ENCODE measurements at places on chromosomes 1 and 21.

DNA sequence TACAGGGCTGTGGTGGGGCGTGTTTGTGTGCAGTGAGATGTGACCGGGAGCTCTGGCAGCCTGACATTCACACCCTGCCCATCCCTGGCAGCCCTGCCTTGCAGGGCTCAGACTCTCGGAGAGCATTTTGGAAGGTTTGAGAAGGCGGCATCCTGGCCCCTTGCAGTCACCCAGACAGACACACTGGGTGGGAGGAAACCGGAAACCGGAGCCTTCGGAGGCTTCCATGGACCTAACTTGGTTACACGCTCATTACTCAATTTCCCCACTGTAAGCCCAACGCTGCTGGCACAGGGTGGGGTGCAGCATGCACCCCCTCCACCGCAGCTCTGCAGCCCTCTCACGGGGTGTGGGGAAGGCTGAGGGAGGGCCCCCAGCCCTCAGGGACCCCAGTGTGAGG lies 22.2 kb upstream of the RSPO1 start:
- DNase-seq, result no peak

- DNase-seq, result no peak
These were observed 350.8 kb upstream of the KAZN start for GRCh38 chr1:14247666-14248065.

DNA sequence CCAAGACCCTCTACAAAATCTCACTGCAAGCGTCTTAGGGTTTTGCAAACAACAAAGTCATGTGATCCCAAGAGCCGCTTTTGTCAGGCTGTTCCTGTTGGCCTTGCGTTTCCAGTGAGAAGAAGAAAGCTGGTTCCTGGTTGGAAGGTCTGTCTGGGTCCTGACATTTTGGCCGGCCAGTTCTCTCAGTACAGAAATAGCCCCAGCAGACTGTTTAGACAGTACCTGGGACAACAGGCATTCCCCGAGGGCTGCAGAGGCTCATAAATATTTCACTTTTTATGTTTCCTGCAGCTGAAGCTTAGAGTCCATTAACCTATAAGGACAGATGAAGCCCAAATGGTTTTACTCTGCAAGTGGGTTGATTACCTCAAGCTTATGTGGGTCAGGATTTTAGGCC lies 8.6 kb downstream of the GPR137B start:
- no peak for DNase-seq

GRCh38 chr1:1183833-1184775 lies 10.4 kb downstream of the TTLL10 start:
- no peak for DNase-seq

GRCh38 chr1:167013108-167013929 lies 24.2 kb downstream of the MAEL start:
- no peak for DNase-seq

GRCh38 chr1:234611847-234612351 lies 1.9 kb upstream of the IRF2BP2 start:
- peak; percentile 58 for DNase-seq

GRCh38 chr1:41812051-41812450 lies 106.7 kb downstream of the HIVEP3 start:
- peak; percentile 80 for DNase-seq

GRCh38 chr1:40224040-40224439 lies 23.7 kb upstream of the TMCO2 start:
- no peak for DNase-seq

DNA sequence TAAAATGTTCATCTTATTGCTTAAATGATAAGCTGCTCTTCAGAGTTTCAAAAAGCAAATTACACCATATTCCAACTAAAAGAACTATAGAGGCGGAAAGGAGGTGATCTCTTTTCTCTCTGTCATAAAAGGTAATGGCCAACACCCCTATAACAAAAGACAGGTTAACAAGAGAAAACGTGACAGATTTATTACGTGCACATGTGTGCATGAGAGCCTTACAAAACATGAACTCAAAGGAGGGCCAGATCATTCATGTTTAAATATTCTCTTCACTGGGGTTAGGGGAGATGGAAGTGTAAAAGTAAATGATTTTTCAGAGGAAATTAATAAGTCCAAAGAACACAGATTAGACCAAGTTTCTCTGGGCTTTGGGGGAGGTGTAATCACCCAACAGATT lies 26.5 kb upstream of the FMO2 start:
- no peak for DNase-seq

DNA sequence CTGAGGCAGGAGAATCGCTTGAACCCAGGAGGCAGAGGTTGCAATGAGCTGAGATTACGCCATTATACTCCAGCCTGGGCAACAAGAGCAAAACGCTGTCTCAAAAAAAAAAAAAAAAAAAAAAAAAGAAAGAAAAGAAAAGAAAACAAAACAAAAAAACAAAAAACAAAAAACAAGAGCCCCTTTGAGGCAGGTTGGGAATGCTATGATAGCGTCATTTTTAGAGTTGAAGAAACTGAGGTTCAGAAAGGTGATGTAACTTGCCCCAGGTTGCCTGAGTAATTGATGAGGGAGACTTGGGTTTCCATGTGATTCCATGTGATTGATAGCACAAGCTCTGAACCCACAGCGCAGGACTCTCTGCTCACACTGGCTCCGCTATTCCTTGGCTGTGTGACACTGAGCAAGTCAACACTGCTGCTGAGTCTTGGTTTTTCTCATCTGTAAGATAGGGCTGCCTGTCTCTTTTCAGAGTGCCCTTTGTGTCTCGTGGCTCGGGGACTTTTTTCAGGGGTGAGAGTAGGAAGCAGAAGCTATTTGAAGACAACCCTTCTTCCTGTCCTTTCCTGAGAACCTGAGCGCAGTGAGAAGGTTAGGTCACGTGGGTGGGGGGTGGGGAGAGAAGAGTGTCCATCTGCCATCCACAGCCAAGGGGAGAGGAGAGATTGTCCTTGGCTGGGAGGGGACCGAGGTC lies 2.5 kb downstream of the CNR2 start:
- DNase-seq, result no peak

GRCh38 chr1:15315815-15316214 lies 68.8 kb downstream of the FHAD1 start:
- no peak for DNase-seq

DNA sequence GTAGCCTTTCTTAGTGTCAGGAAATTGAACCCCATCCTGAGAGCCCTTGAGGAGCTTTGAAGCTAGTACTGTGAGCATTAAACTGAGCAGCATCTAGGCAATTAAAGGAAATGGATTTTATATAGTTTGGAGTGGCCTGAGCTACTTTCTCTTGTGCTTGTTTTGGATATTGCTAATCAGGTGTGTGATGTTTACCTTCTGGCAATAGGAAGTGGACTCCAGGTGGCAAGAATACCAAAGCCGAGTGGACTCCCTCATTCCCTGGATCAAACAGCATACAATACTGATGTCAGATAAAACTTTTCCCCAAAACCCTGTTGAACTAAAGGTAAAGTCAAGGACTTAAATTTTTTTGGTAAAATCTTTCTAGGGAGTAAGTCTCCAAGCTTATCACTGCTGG lies 79.4 kb downstream of the MACF1 start:
- DNase-seq, result no peak

DNA sequence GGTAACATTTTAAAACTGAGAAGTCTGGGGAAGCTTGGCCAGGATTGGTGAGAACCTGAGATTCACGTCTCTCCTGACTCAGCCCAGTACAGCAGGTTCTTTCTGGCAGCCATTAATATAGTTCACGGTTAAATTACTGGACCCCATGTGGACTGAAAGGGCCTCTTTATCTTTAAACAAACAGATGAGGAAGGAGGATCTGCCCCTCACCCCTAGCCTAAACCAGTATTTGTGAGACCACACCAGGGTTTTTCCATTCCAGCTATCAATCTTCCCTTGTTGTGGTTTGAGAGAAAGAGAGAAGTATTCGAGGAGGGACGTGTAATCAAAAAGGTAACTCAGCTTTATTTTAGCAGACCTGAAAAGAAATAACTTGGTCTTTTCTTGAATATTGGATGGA lies 137.1 kb downstream of the PROX1 start:
- DNase-seq, result no peak

- DNase-seq, result no peak
These were observed 6.5 kb downstream of the LRP8 start for GRCh38 chr1:53321366-53321765.

Data from adrenal gland (tissue), 19 donors.